ENCODE measurements at places on chromosomes 2 and 18.
A peak's percentile ranks its signal among the peaks of the same experiment; 100 is the strongest.

- no peak for DNase-seq
Observed at GRCh38 chr2:80187156-80187555, 117.4 kb downstream of the LRRTM1 start.

GRCh38 chr2:53312721-53313120 is 454.9 kb upstream of the CHAC2 start:
- DNase-seq = no peak

DNA sequence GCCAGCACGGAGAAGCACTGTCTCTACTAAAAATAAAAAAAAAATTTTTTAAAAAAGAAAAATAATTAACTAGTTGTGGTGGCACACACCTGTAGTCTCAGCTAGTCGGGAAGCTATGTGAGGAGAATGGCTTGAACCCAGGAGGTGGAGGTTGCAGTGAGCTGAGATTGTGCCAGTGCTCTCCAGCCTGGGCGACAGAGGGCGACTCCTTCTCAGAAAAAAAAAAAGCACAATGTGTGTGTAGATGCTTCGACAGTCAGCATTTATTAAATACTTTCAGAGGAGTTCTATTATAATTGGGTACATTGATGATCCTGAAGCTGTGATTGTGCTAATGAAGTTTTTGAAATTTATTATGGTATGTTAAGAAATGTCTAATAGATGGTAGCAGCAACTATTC is 46.5 kb downstream of the XIRP2 start:
- DNase-seq = no peak

- no peak for DNase-seq
Observed at GRCh38 chr2:68847751-68848150, 23.4 kb downstream of the BMP10 start.

GRCh38 chr2:112485849-112486248 is 3.9 kb downstream of the TTL start:
- no peak for DNase-seq

DNA sequence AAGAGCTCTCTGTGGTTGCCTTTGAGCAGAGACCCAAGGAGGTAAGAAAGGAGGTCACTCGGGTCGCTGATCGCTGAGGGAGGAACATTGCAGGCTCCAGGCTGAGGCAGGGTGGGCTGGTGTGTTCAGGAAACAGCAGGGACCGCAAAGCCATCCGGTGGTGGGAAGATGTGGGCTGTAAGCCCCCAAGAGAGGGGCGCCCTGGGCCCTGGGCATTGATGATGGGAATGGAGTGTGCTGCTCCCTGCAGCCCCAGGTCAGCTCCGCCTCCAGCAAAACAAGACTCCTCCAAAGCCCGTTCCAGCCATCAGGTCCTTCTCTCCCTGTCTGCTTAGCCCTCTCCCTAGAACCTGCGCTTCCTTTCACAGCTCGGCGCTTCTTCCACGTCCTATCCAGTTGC is 229.7 kb downstream of the KLHL29 start:
- peak; percentile 15 for DNase-seq

GRCh38 chr18:63152096-63152495 is 167.5 kb downstream of the BCL2 start:
- peak; percentile 17 for DNase-seq

GRCh38 chr18:6942742-6943141 is 174.9 kb downstream of the LAMA1 start:
- DNase-seq = no peak

- DNase-seq = no peak
Observed at GRCh38 chr2:183059561-183059960, 19.0 kb upstream of the DUSP19 start.

- DNase-seq = no peak
Observed at GRCh38 chr2:239157771-239158170, 243.0 kb downstream of the HDAC4 start.

GRCh38 chr18:80132180-80132812 is 23.2 kb downstream of the ADNP2 start:
- no peak for DNase-seq

DNA sequence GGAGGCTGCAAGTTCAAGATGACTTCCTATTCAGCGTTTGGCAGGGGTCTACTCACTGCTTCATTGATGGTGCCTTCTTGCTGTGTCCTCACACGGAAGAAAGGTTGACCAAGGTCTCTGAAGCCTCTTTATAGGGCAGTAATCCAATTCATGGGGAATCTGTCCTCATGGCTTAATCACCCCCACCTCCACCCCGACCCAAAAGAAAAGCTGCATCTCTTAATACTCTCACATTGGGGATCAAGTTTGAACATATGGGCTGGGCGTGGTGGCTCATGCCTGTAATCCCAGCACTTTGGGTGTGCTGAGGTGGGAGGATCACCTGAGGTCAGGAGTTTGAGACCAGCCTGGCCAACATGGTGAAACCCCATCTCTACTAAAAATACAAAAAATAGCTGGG is 36.4 kb upstream of the HNMT start:
- no peak for DNase-seq

DNA sequence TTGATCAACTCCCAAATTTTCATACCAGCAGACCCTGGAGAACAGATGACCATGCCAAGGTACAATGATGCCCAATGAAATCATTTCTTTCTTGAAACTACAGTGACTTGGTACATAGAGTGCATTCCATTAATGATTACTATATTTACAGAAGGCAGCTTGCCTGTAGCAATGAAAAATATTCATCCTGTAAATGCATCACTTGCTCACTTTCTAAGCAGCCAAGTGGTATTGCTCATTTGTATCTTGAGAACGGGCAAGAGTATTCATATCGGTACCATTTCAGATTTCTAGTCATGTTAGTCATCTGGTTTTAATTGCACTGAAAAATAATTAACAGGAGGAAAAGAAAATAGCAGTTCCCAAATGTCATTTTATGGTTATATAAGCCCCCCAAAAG is 59.6 kb downstream of the VIL1 start:
- DNase-seq = no peak

GRCh38 chr2:144606466-144607095 is 86.7 kb upstream of the ZEB2 start:
- DNase-seq = no peak
